ENCODE measurements at places on chromosomes 1 and 21. TPM values are rescaled to one million over a fixed set of nuclear protein-coding genes. Genes with fewer than 3 reads are reported as not detected.

GRCh38 chr1:12272770-12273169 is 42.9 kb downstream of the VPS13D start:
- no peak for DNase-seq

- DNase-seq: no peak
Measured at GRCh38 chr1:206435445-206435844, 34.8 kb upstream of the IKBKE start.

- peak; percentile 25 for DNase-seq
Measured at GRCh38 chr1:77143529-77144121, 75.6 kb downstream of the PIGK start.

GRCh38 chr1:42937836-42938644 is 20.6 kb downstream of the SLC2A1 start:
- DNase-seq: no peak

- DNase-seq: no peak
Measured at GRCh38 chr21:27534206-27534605, 567.3 kb upstream of the ADAMTS5 start.

DNA sequence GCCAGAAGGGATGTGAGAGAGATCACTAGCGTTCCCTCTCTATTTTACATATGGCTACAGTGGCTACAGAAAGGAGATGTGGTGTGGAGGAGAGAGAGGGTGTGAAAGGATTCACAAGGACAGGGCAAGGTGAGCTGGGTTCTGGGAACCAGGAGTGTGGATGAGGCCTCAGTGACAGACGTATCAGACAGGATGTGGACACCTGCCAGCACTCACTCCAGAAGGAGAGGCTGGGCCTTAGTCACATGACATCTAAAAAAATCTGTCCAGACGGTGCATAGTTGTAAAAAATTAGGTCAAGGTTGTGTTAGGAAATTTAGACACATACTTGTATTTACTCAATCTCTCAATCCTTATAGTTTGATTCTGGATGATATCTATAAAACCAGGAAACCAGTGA is 10.6 kb downstream of the TRIM67 start:
- DNase-seq: no peak

LCK gene
- not detected for total RNA-seq

GRCh38 chr21:36785615-36786014 is 86.7 kb downstream of the SIM2 start:
- no peak for DNase-seq

GRCh38 chr1:40838045-40838979 is 23.9 kb downstream of the CITED4 start:
- DNase-seq: no peak

MRAP gene
- total RNA-seq: not detected

KRTAP12-2 gene
- total RNA-seq: not detected

GRCh38 chr21:34201001-34201400 is 127.6 kb downstream of the MRPS6 start:
- no peak for DNase-seq

DNA sequence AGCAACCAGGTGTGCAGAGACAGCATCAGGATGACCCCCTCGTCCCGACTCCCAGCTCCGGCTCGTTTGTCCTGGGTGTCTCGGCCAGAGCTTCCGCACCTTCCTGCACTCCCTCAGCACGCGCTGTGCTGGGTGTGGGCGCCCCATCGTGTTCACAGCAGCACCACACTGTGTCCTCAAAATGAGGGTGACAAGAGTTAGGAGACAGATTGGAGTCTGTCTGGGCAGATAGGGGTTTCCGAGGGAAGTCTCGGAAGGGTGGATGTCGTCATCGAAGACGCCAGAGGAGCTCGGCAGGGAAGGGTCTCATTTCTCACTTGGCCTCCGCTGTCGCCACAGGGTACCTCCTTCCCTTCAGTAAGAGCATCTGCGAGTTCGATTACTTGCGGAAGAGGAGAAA is 4.1 kb downstream of the CCDC27 start:
- DNase-seq: no peak

- no peak for DNase-seq
Measured at GRCh38 chr1:6443339-6444115, 19.0 kb downstream of the ESPN start.

DNA sequence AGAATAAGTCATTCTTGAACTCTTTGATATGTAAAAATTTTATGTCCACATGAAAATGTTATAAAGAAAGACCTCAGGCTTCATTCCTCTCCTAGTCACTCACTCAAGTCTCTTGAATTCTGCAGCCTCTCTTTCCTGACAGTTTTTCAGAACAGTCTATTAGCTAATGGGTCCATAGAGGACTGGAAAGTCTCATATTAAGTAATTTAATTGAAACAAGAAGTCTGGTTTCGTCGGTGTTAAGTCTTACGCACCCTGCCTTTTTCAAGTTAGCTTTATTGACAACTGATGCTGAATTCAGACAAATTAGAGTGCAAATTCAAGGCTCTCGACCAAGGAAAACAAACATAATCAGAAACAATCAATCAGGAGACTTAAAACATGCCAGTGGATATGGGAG is 105.8 kb downstream of the GREM2 start:
- DNase-seq: no peak

MARK1 gene
- 1.3 TPM for total RNA-seq

DNA sequence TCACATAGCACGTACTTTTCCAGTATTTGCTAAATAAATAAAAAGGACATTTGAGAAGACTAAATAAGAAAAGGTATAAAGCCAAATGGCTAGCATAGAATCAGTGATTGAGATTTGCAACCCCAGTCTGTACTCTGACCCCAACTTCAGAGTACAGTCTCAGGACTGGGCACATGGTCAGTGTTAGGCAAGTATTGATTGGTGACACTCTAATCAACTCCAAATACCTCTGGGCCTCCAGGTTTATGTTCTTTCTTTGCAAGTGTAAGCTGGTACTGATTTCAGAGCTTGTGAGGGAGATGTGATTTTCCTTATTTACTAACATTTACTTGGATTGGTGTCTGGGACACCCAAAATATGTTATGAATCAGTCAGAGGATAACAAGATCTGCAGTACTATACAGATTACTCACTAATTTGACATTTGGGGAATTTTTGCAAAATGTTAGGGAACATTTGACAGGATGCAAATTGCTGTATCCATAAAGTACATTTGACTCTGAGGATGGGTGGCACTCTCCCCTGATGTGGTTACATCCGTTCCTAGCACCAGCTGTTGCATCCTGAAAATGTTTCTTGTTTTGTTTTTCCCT is 34.2 kb downstream of the LMO4 start:
- no peak for DNase-seq

DNA sequence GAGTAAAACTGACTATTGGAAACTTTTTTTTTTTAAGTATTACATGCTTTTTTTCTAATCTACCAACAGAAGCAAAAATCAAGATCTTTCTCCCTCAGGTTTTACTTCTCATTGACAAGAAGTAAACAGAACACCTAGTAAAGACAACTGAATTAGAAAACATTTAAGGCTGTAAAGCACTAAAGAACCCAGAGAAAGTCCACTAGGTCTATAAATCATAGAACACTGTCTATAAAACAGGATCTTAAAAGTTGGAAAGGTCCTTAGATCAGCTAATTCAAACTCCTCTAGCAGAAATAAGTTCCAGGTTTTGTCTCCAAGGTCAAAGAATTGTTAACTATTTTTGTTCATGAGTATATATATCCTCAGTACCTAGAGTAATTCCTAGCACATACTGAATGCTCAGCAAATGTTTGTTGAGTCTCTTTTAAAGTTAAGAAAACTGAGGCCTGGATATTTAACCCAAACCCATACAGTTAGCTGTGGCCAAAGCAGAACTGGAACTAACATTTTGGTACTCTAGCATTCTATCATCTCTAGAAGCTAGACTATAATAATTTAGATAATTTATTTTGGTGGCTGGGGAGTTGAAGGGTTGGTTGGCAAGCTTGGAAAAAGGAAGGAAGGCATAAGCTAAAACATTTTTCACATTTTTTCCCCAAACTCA is 3.0 kb downstream of the EPS15 start:
- DNase-seq: peak; percentile 4

GRCh38 chr1:74652711-74653139 is 20.9 kb downstream of the ERICH3 start:
- peak; percentile 15 for DNase-seq

BMP8B gene
- not detected for total RNA-seq

GPR37L1 gene
- not detected for total RNA-seq

DNA sequence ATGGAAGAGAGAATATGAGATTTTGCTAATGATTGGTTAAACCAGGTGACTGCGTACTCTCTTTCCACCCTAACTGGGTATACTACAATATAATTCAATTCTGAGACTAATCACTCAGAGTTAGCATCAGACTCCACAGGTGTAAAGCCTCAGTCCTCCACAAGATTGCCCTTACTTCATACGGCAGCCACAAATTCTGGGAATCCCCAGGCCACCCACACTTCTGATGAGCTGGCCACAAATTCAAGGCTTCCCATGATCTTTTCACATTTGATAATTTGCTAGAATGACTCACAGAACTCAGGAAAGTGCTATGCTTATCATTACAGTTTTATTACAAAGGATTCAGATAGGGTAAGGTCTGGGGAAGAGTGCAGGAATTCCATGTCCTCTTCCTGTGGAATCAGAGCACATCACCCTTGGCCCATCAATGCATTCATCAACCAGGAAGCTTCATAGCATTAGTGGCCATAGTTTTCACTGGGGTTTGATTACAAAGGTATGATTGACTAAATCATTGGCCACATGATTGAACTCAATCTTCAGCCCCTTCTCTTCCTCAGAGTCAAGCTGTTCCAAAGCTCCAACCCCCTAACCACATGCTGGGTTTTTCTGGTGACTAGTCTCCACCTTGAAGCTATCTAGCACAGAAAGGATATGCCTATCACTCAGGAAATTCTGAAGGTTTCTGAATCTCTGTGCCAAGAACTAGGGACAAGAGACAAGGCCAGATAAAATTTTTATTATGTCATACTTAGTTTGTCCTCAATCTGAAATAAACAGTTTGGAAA is 131.7 kb downstream of the HHIPL2 start:
- DNase-seq: no peak

- DNase-seq: no peak
Measured at GRCh38 chr1:44251989-44252671, 38.9 kb downstream of the DMAP1 start.

DNA sequence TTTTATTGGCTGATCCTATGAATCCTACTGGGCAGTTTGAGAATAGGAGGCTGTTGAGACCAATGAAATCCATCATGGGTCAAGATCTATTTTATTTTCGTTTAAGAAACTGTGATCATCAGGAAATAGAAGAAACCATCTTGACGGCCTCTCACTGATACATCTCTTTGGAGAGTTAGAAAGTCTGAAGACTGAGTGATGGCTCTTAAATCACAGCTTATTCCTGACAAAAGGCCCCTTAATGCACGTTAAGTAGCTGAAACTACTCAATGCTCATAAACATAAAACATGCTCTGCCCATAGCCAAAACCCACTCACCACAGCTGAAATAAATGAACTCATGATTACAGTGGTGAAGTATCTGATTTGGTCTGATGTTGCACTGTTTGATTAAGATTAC is 784.5 kb upstream of the NEGR1 start:
- DNase-seq: no peak

DNA sequence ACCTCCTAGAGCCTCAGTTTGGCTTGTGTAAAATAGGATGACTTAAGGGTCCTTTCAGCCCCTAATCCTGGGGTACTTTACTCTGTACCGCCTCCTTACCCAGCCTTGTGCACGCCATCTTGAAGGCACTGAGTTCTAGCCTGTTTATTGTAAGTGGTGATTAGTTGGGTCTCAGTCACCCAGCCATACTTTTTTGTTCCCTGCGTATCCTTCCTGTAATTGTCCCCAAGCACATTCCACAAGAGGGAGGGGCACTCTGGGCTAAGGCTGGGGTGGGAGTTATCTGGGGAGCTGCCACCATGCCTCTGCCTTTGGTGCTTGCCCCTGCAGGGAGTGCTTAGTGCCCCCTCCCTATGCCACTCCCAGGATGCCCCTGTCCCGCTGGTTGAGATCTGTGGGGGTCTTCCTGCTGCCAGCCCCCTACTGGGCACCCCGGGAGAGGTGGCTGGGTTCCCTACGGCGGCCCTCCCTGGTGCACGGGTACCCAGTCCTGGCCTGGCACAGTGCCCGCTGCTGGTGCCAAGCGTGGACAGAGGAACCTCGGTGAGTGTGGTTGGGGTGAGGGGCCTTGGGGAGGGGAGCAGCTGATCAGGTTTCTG is 856 bp downstream of the FDPS start:
- no peak for DNase-seq

Measured in fibroblast of the aortic adventitia (primary cell).